ENCODE measurements at places on chromosomes 5 and 9. TPM values are rescaled to one million over a fixed set of nuclear protein-coding genes. Genes with fewer than 3 reads are reported as not detected.

- H3K4me1 ChIP-seq, result no peaks in the 10 kb centered on the region
- DNase-seq, result no peak
- H3K27ac ChIP-seq, result no peak overlapping the region
- H3K36me3 ChIP-seq, result peaks cover 3% of the 10 kb centered on the region
- no peak overlapping the region for H3K4me3 ChIP-seq
- H3K27me3 ChIP-seq, result no peaks in the 10 kb centered on the region
Observed at GRCh38 chr5:35876922-35877321, 20.2 kb downstream of the IL7R start.

DNA sequence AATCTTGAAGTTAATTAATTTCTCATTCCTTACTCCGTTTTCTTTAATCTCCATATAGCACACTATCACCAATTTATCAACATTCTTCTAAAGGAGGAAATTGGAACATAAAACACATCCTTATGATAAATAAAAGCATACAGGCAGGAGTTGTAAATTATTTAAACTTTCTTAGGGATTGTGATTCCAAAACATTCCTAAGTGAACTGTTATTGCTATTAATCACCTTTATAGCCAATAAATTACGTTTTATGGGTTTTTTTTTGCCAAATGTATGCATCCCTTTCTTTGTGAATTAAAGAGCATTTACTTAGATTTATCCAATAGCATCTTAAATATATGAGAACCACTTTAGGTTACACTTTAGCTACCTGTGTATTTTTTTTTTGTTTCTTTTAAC is 55.3 kb downstream of the FBXO4 start:
- no peaks in the 10 kb centered on the region for H3K4me1 ChIP-seq
- no peak overlapping the region for H3K4me3 ChIP-seq
- H3K27ac ChIP-seq, result no peak overlapping the region
- no peak for DNase-seq
- H3K36me3 ChIP-seq, result no peaks in the 10 kb centered on the region

- no peaks in the 10 kb centered on the region for H3K4me1 ChIP-seq
- H3K36me3 ChIP-seq, result no peaks in the 10 kb centered on the region
- no peaks in the 10 kb centered on the region for H3K27me3 ChIP-seq
- no peak overlapping the region for H3K4me3 ChIP-seq
- DNase-seq, result no peak
- no peak overlapping the region for H3K27ac ChIP-seq
Observed at GRCh38 chr5:1649554-1649953, 125.8 kb upstream of the LPCAT1 start.

DNA sequence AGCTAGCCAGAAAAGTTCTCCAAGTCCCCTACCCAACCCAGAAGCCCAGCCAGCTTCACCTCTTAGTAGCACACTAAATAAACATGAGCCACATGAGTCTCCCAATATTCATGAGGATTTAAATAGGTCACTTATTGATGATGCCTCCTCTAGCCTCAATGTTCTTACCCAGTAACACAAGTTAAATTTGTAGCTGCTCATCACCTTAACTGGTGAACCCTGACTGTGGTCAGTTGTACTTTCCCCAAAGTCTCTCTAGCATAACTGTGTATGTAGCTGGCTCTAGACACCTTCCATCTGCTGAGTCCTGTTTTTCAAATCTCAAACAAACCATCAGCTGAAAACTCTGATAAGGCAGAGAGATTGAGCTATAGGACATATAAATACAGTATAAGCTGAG is 100.3 kb upstream of the ELAVL2 start:
- H3K27ac ChIP-seq, result no peak overlapping the region
- no peaks in the 10 kb centered on the region for H3K36me3 ChIP-seq
- no peaks in the 10 kb centered on the region for H3K4me1 ChIP-seq

GRCh38 chr5:39714036-39714698 is 289.4 kb upstream of the DAB2 start:
- H3K36me3 ChIP-seq, result no peaks in the 10 kb centered on the region
- H3K27me3 ChIP-seq, result no peaks in the 10 kb centered on the region
- no peak overlapping the region for H3K4me3 ChIP-seq
- DNase-seq, result no peak

- H3K4me3 ChIP-seq, result no peak overlapping the region
- no peak overlapping the region for H3K27ac ChIP-seq
- no peaks in the 10 kb centered on the region for H3K4me1 ChIP-seq
- H3K36me3 ChIP-seq, result no peaks in the 10 kb centered on the region
Observed at GRCh38 chr5:41967401-41967800, 42.3 kb downstream of the FBXO4 start.

GRCh38 chr9:91771864-91772263 is 178.2 kb downstream of the ROR2 start:
- no peaks in the 10 kb centered on the region for H3K27me3 ChIP-seq
- no peak overlapping the region for H3K27ac ChIP-seq
- DNase-seq, result no peak

GRCh38 chr9:106878934-106879333 is 16.0 kb downstream of the ZNF462 start:
- no peaks in the 10 kb centered on the region for H3K36me3 ChIP-seq
- no peaks in the 10 kb centered on the region for H3K4me1 ChIP-seq
- H3K4me3 ChIP-seq, result no peak overlapping the region
- no peaks in the 10 kb centered on the region for H3K27me3 ChIP-seq
- no peak overlapping the region for H3K27ac ChIP-seq

GRCh38 chr9:135370411-135371375 is 108.9 kb upstream of the PPP1R26 start:
- no peak for DNase-seq
- H3K27me3 ChIP-seq, result no peaks in the 10 kb centered on the region
- H3K4me1 ChIP-seq, result no peaks in the 10 kb centered on the region

GRCh38 chr5:122704247-122705036 is 70.4 kb upstream of the SNX2 start:
- no peak overlapping the region for H3K27ac ChIP-seq
- no peaks in the 10 kb centered on the region for H3K27me3 ChIP-seq
- DNase-seq, result no peak
- no peaks in the 10 kb centered on the region for H3K36me3 ChIP-seq

- H3K27me3 ChIP-seq, result no peaks in the 10 kb centered on the region
- no peaks in the 10 kb centered on the region for H3K36me3 ChIP-seq
- no peak overlapping the region for H3K4me3 ChIP-seq
- DNase-seq, result no peak
- H3K27ac ChIP-seq, result no peak overlapping the region
- no peaks in the 10 kb centered on the region for H3K4me1 ChIP-seq
Observed at GRCh38 chr5:171577042-171577758, 157.8 kb downstream of the FGF18 start.

Gene NRG2
- 1.2 TPM for polyA plus RNA-seq

Gene C5
- 5.2 TPM for polyA plus RNA-seq

Gene FIBCD1
- polyA plus RNA-seq, result not detected

Gene AFAP1L1
- polyA plus RNA-seq, result 1.5 TPM

Gene IRX4
- polyA plus RNA-seq, result not detected

Gene NSMF
- 68.6 TPM for polyA plus RNA-seq

Gene SIT1
- polyA plus RNA-seq, result 0.45 TPM
